PC-9 (cell line): ENCODE measurements at places on chromosomes 2 and 18. TPM values are rescaled to one million over a fixed set of nuclear protein-coding genes. Genes with fewer than 3 reads are reported as not detected.

DNA sequence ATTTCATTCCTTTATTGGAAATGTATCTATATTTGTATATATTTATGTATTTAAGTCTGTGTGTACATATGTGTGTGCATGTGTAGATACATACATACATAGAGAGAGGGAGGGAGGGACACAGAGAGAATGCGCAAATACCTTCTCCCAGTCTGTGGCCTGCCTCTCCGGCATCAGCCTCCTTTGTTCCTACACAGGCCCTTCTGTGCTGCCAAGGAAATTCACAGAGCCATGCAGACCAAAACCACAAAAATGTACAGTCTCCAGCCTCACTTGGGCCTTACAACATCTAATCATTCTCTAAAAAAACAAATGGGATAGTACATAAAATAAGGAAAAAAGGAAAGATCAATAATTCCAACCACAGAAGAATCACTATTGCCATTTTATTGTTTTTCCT lies 8.8 kb upstream of the CRACDL start:
- no peak for DNase-seq
- no peaks in the 10 kb centered on the region for H3K27me3 ChIP-seq
- no peaks in the 10 kb centered on the region for H3K4me1 ChIP-seq
- no peak overlapping the region for H3K27ac ChIP-seq
- H3K36me3 ChIP-seq, result no peaks in the 10 kb centered on the region
- H3K4me3 ChIP-seq, result no peak overlapping the region

DNA sequence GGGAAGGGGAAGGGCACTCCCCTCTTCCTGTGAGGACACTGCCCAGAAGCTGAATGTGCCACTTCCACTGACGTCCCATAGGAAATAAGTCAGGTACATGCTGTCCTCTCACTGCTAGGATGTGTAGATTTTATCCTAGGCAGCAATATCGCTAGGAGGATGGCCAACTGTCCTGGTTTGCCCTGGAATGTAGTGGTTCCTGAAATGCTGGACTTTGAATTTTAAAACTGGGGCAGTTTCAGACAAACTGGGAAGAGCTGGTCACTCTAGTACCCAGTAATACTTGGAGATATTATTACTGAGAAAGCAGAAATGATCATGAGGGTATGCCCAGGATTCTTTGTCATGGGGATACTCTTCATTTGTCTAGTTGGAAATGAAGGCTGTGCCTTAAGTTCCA lies 5.4 kb upstream of the KCNS3 start:
- H3K4me1 ChIP-seq, result 0 out of 2 replicates have a peak, but pooled peaks cover 4% of the 10 kb centered on the region
- H3K27ac ChIP-seq, result no peak overlapping the region
- no peak for DNase-seq
- no peaks in the 10 kb centered on the region for H3K36me3 ChIP-seq
- H3K27me3 ChIP-seq, result peaks cover 21% of the 10 kb centered on the region; the same call in 1 of the 2 replicates

DNA sequence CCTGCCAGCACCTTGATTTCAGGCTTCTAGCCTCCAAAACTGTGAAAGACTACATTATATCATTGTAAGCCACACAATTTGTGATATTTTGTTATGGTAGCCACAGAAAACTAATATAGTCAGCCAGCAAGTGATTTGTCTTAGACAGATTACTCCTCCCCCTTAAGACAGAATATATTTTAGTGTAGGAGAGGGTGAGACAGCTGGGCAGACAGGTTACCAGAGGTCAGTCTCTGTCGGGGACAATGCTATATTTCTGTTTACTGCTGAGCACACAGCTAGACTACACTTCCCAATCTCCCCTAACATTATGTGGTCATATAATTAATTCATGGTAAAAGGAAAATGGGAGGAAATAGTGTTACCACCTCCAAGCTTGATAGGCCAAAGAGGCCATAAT lies 185.8 kb upstream of the PIK3C3 start:
- no peaks in the 10 kb centered on the region for H3K36me3 ChIP-seq
- H3K4me3 ChIP-seq, result no peak overlapping the region
- H3K27me3 ChIP-seq, result no peaks in the 10 kb centered on the region
- no peaks in the 10 kb centered on the region; the same call in 1 of the 2 replicates for H3K4me1 ChIP-seq

DNA sequence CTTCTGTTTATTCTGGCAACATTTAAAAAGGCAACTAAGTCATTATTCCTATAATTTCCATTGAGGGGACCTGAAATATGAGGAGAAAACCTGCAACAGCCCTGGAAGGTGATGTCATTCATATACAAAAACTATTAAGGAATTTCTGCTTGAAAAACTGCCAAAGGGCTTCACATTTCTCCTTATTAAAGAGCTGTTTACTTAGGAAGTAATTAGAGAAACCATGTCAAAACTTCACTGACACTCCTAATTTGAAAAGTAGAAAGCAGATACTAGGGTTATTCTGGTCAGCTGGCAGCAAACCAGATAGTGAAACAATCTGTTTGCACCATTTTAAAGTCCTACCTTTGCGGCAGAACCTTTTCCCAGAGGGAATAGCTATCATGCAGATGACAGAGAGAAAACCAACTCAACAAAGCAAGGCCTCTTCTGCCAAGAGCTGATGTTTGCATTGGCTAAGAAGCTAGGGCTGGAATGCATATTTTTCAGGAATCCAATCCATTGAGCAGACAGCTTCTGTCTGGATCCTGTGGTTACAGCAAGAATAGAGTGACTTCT lies 592.2 kb upstream of the SYT4 start:
- H3K4me3 ChIP-seq, result no peak overlapping the region
- no peaks in the 10 kb centered on the region for H3K36me3 ChIP-seq
- no peaks in the 10 kb centered on the region for H3K27me3 ChIP-seq
- H3K4me1 ChIP-seq, result no peaks in the 10 kb centered on the region; the same call in 1 of the 2 replicates
- H3K27ac ChIP-seq, result no peak overlapping the region

- H3K27ac ChIP-seq, result no peak overlapping the region
- no peaks in the 10 kb centered on the region for H3K36me3 ChIP-seq
- no peaks in the 10 kb centered on the region for H3K4me1 ChIP-seq
- no peak overlapping the region for H3K4me3 ChIP-seq
- no peak for DNase-seq
Observed at GRCh38 chr2:59529726-59530125, 1023.7 kb downstream of the BCL11A start.

DNA sequence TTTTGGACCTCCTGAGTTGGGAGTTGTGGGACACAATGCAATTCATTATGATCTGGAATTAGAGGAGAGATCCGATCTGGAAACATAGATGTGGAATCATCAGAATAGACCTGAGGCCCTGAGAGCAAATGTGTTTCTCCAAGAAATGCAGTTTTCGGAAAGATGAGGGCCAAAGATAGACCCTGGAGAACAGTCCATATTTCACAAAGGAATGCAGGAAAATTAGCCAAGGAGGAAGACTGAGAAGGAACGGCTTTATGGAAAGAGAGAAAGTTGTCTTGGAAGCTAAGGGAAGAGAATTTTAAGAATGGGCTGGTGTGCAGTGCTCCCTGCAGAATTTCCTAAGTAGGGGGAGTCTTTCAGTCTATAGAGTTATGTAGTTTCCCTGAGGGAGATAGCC lies 11.1 kb upstream of the ZNF532 start:
- DNase-seq, result no peak
- no peaks in the 10 kb centered on the region for H3K36me3 ChIP-seq

GRCh38 chr2:129936334-129936934 lies 43.0 kb upstream of the RAB6C start:
- H3K27ac ChIP-seq, result no peak overlapping the region
- H3K36me3 ChIP-seq, result no peaks in the 10 kb centered on the region
- H3K4me3 ChIP-seq, result no peak overlapping the region
- H3K27me3 ChIP-seq, result peaks cover 40% of the 10 kb centered on the region

The SLC11A1 gene
- total RNA-seq, result 0.35 and 0.44 TPM in 2 replicates

The GBX2 gene
- not detected in 2 replicates for total RNA-seq

The ANKAR gene
- 3.6 and 4.4 TPM in 2 replicates for total RNA-seq
